ENCODE measurements at places on chromosomes 2 and 18.

- DNase-seq = no peak
Measured at GRCh38 chr18:22314001-22314400, 103.7 kb downstream of the CTAGE1 start.

DNA sequence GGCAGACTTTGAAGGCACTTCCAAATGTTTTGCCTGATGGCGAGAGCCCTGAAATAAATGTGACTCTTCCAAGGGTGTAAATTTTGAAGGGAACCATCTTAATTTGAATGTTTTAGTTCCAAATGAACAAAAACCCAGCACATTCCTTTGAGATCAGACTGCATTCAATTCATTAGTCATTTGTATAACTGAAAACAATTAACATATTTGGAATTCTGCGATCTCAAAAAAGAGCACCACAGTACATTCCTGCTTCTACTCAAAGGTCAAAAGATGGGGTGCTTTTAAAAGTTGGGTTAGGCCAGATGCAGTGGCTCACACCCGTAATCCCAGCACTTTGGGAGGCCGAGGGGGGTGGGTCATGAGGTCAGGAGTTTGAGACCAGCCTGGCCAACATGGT lies 38.2 kb upstream of the CHRNA1 start:
- DNase-seq = no peak

DNA sequence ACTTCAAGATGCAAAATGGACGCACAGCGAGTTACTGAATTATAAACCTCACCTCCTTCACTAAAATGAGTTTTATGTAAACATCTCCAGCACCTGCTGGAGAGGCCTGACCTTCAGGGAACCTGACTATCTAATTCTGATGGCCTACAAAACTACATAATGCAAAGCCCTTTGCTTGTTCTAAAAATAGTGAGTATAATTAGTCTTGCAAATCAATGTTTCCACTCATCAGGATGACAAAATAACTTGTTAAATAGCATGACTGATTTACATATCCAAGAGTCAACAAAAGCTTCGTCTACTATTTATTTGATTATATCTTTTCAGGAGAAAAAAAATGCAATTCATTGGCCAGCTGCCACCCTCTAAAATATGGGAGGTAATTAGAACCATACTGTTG lies 326.3 kb upstream of the MC4R start:
- DNase-seq = no peak

- DNase-seq = no peak
Measured at GRCh38 chr18:274313-274712, 6.5 kb upstream of the THOC1 start.

- no peak for DNase-seq
Measured at GRCh38 chr2:54946220-54946805, 103.9 kb downstream of the RTN4 start.

GRCh38 chr2:197558393-197558792 lies 42.5 kb downstream of the MOB4 start:
- DNase-seq = no peak

GRCh38 chr2:236646871-236647270 lies 77.2 kb downstream of the ACKR3 start:
- DNase-seq = no peak

DNA sequence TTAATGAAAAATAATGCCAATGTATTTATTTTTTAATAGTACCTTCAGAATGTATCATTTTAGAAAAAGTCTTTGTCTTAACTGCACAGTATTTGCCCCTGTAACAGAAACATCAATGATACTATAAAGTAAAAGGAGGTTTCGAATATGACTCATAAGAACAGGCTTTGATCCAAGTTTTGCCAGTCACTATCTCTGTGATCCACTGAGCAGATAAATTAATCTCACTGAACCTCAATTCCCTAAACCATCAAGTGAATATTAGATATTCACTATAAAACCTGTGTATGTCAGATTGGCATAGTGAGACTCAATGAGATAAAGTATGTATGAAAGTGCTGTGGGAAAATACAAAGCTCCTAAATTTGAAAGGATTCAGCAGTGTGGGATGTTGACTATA lies 292.1 kb downstream of the EXOC6B start:
- no peak for DNase-seq

DNA sequence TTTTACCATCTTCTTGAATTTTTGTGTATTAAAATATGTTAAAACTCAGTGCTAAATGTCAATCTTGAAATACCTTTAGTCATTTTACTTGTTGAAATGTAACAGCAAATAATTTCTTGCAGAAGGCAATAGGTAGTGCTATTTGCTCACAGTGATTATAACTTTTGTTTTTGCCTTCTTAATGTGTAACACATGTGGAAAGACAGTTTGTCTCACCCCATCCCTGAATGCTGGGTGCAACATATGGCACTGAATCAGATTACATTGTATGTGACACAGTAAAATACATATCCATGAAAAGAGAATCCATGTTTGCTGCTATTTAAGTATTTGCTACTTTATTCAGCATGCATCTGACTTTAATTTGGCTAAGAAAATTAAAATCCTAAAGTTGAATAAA lies 35.3 kb downstream of the FRZB start:
- no peak for DNase-seq

DNA sequence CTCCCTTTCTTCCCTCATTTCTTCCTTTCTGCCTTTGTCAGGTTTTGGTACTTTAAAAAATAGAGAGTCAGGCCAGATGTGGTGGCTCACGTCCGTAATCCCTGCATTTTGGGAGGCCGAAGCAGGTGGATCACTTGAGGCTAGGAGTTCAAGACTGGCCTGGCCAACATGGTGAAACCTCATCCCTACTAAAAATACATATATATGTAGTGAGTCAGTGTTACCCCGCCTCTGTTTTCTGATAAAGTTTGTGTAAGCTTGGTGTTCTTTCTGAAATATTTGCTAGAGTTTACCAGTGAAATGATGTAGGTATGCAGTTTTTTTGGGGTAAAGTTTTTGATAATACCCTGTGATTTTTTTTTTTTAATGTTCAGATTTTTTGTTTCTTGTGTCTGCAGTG lies 58.8 kb downstream of the DGKD start:
- no peak for DNase-seq

DNA sequence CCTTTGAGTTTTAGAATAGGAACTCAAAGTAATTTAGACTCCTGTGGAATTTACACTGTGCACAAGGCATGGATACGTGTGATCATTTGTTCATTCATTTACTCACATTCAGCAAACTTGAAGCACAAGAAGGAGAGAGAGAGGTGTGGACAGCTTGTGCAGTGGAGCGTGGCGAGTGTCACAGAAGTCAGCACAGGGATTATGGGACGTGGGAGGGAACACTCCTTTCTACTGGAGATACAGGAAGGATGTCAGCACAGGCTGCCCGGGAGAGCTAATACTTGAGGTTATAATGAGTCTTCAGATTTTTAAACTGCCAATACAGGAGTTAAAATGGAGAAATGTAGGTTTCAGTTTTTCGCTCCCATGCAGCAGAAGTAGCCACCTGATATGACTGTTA lies 7.0 kb downstream of the FAM228A start:
- DNase-seq = no peak

DNA sequence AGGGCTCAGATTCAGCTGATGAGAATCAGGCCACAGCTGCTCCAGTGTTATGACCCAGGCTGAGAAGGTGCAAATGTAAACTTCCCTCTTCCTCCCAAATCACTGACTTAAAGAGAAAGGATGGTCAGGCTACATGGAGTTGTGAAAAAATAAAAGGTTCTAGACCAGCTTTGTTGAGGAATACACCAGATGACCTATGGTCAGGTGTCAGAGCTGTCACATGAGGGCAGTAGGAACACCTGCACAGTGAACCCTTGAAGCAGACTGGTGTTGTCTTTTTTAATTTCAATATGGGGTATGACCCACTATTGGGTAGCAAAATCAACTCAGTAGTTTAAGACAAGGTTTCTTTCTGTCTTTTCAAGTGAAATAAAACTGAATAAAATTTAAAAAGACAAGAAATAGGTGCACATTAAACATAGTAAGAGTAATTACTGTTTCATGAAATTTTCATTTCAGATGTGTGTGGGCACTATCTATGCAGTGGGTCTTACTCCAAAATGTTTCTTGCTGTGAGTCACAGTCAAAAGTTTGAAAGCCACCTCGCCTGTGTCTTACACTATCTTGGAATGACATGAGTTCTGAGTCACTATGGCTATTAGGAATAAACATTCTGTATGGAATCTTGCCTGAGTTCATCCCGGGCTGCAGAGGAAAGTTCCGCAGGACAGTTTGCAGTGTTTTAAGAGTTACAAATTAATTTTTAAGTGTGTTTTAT lies 83.6 kb downstream of the ACVR1 start:
- DNase-seq = no peak

DNA sequence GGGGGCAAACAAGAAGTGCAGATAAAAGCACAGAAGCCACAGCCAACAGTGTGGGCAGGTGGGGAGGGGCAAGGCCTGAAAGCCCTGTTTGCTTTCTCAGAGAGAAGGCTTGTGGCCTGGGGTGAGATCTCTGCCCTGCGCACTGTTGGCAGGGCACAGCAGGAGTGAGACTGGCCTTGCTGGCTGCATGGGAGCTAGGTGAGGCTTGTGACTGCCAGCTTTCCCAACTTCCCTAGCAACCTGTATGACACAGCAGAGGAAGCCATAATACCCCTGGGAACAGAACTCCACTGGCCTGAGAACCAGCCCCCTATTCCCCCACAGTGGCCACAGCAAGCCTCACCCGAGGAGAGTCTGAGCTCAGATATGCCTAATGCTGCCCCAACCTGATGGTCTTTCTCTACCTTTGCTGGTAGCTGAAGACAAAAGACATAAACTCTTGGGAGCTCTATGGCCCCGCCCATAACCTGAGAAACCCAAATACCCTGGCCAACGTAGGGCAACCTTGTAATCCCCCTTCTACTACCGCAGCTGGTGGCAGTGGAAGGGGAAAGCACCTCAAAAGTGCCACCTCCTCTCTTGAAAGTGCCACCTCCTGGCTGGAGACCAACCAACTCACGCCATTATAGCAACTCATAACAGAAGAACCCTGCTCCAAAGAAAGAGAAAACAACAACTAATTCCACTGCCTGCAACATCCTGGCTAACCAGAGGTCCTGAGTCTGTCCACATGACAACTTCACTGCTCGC lies 44.4 kb downstream of the LCT start:
- no peak for DNase-seq

DNA sequence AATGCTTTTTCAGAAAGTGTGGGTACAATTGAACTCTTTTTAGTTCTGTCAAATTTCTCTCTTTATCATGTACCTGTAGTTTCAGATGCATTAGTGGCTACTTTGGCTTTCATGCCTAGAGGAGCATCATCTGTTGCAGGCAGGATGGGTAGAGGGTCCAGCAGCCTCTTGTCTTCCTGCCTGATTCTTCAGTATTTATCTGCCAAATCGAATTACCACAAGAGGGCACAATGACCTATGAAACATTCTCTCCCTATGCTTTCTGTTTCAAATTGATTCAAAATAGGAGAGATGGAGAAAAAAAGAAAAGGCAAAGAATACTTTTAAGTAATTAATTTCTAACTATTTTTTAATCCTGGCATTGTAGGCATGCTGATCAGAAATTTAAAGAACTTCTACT lies 477.2 kb downstream of the TRIB2 start:
- no peak for DNase-seq

DNA sequence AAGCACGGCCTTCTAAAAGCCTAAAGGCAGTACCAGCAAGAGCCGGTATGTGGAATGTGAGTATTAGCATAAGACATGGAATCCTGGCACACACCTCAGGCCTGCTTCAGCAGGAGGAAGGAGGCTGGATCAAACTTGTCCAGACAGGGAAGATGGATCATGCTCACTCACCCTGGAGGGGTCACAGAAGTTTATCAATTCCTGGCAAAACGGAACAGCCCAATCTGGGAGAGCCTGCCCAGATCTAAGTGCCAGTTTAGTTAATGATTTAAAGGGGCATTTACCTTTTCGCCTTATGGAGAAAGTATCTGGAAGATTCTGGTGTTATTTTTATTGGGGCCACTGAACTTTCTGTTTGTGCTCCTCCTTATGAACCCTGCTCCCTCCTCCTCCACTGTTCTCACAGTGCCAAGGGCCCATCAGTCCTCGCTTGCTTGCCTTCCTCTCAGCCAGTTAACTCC lies 58.3 kb upstream of the NFE2L2 start:
- no peak for DNase-seq

GRCh38 chr18:80187956-80188642 lies 59.2 kb downstream of the PARD6G start:
- no peak for DNase-seq

GRCh38 chr2:102100371-102101096 lies 42.0 kb upstream of the IL1R1 start:
- DNase-seq = no peak

DNA sequence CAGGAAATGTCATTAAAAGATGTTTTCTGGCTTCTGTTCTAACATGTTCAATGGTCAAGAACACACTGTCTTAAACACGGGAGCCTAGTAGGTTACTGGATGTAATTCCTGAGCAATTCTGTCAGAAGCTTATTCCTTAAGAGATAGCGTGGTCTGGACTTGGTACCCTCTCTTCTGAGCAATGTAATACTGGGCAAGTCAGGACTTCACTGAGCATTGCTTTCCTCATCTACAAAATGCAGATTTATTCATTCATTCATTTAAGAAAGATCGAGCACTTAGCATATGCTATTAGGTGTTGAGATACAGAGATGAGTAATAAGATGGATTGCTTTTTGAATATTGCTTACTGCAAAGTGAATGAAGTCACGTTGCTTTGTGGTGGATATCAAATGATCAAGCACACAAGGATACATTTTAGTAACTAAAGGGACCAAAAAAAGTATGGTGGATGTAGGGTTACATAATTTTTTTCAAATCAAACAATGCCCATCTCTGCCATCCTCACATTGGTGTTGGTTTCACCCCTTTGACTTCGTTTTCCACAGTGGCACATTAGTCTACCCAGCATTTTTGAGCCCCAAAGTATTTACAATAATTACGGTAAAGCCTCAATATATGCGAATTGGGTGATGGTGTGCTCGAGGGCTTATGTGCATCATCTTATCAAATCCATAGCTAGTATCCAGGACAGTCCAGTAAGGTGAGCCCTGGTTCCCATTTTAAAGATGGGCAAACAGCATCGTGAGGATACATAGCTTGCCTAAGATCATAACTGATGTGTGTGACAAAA lies 65.3 kb downstream of the ZC3H6 start:
- no peak for DNase-seq

GRCh38 chr18:26383454-26384270 lies 157.4 kb downstream of the TAF4B start:
- DNase-seq = no peak

DNA sequence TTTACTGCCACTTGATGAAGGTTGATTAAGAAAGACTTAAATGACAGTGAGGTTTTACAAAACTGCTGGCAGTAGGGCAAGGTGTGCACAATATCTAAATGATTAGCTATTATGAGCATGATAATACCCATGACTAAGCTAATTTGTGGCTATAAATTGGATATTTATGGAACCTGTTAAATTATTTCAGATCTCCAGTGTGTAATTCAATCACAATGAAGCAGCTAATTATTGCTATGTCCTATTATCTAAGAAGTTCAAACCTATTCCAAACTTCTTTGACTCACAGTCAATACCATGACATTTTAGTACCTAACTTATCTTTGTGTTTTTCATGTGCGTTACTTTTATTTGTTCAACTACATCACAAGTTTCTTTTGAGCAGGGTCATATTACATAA lies 253.8 kb upstream of the MMADHC start:
- no peak for DNase-seq

GRCh38 chr18:49563701-49564517 lies 2.1 kb downstream of the LIPG start:
- no peak for DNase-seq

GRCh38 chr2:167398873-167399272 lies 510.6 kb downstream of the XIRP2 start:
- DNase-seq = no peak
